Vagina (tissue), 2 donors: ENCODE measurements at places on chromosomes 12 and 14. TPM values are rescaled to one million over a fixed set of nuclear protein-coding genes. Genes with fewer than 3 reads are reported as not detected.

TROAP gene
- 4.9 TPM for total RNA-seq

DNA sequence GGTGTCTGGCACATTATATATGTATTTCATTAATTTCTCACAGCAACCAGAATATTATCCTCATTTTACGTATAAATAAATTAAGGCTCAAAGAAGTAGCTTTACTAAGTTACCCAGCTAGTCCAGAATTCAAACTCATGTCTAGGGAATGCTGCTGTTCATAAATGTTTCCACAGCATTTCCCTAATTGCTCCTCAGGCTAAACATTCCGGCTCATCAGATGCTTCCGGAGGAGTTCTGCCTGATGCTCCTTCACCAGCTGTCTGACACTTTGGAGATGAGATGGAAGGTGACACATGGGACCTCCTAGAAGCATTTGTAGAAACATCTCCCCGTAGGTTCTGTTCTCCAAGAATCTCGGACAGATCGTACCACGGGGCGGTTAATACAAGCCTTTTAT lies 12.1 kb downstream of the KRT85 start:
- H3K27me3 ChIP-seq, result no peaks in the 10 kb centered on the region
- no peaks in the 10 kb centered on the region for H3K36me3 ChIP-seq
- no peak for DNase-seq
- H3K27ac ChIP-seq, result no peak overlapping the region
- H3K4me3 ChIP-seq, result no peak overlapping the region
- H3K4me1 ChIP-seq, result no peaks in the 10 kb centered on the region

- H3K36me3 ChIP-seq, result peaks cover 44% of the 10 kb centered on the region
- H3K4me3 ChIP-seq, result no peak overlapping the region
- H3K27me3 ChIP-seq, result no peaks in the 10 kb centered on the region
- peaks cover 4% of the 10 kb centered on the region for H3K4me1 ChIP-seq
These were observed 39.7 kb downstream of the AACS start for GRCh38 chr12:125104982-125105381.

DNA sequence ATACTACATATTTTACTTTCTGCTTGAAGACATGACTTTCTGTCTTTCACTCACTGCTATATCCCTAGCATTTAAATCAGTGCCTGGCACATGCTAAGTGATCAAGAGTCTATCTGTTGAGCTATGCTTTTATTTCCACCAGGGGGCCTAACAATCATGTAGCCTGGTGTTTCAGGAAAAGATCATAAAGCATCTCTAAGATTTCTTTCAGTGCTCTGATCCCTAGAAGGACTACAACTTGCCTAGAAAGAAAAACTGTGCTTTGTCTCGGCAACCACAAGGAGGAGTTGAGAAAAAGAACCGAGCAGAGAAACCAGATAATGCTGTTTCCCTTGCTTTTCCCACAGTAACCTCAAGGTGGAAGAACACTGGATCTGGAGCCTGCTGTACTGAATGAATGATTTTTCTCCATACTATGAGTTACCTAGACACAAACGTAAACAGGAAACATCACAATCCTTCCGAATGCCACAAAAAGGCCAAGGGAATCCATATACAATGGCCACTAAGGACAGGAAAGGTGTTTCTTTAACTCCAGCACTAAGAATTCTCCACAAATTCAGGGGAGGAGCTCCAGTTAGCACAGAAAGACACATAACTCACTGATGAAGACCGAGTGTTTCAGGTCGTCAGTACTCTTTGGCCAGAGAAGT lies 1.2 kb downstream of the CRY1 start:
- H3K36me3 ChIP-seq, result no peaks in the 10 kb centered on the region
- DNase-seq, result no peak
- H3K27me3 ChIP-seq, result no peaks in the 10 kb centered on the region
- peaks cover 28% of the 10 kb centered on the region for H3K4me1 ChIP-seq

GRCh38 chr12:8953773-8954402 lies 4.4 kb upstream of the M6PR start:
- H3K27ac ChIP-seq, result no peak overlapping the region
- no peak for DNase-seq
- H3K4me1 ChIP-seq, result peaks cover 12% of the 10 kb centered on the region
- no peaks in the 10 kb centered on the region for H3K36me3 ChIP-seq
- no peaks in the 10 kb centered on the region for H3K27me3 ChIP-seq
